ENCODE measurements at places on chromosomes 3 and 15.

GRCh38 chr3:39468108-39468436, 592 bp downstream of the MOBP start:
- DNase-seq: no peak

DNA sequence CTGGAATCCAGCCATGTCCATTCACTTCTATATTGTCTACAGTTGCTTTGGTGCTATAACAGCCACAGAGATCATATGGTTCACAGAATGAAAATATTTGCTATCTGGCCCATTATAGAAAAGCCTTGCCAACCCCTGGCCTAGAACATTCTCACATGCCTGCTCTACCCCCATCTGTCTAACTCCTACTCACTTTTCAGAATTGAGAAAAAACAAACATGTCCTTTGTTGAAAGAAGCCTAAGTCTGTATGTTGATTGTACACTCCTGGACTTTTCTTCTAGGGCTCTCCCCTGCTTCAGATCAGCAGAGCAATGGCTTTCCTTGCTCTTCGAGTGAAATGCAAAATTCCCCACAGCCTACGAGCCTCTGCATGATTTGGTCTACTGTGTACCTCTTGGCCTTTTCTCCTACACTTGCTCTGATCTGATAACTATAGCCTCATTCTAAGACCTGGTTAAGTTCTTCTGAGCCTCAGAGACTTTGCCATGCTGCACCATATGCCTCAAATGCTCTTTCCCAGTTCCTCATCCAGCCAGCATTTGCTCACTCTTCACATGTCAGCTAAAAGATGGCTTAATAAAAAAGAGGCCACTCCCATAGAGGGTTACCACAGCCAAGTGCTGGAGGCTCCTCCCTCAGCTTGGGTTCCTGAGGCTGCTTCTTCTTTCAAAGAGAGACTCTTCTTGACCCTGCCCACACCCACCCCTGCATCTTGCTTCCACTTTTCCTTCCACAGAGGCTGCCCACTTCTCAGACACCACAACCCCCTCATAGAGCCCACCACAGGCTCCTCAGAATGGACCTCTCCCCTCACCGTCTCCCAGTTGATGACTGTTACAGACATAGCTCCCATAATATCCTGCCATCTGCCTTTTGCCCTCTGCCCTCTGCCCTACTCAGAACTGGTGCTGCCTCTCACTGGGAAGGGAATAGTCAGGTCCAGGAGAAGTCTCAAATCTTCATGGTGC, 22.9 kb upstream of the DCLK3 start:
- no peak for DNase-seq

DNA sequence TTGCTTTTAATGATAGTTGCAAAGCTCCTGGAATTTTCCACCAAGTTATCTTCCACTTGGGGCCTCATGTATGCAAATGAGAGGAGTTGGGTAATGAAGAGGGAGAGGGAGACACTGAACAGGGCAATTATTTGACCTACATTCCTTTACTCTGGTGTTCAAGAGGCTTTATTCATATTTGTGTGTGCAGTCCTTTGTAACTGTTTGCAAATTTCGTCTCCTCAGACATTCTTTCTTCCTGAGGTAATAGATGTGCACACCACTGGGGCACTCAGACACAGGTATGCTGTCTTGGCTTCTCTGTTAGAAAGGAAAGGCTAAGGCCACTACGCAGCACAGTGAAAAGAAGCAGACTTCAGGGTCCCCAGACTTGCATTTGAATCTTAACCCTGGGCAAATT, 189.7 kb upstream of the IL12A start:
- DNase-seq: no peak

- DNase-seq: no peak
Measured at GRCh38 chr15:77546050-77546501, 86.6 kb downstream of the LINGO1 start.

GRCh38 chr3:84126160-84126559, 832.6 kb upstream of the CADM2 start:
- no peak for DNase-seq

- no peak for DNase-seq
Measured at GRCh38 chr3:49470714-49471420, 800 bp downstream of the DAG1 start.

- no peak for DNase-seq
Measured at GRCh38 chr3:71752831-71753700, 589 bp upstream of the GPR27 start.

GRCh38 chr15:35305031-35305550, 220.0 kb upstream of the NANOGP8 start:
- DNase-seq: no peak

DNA sequence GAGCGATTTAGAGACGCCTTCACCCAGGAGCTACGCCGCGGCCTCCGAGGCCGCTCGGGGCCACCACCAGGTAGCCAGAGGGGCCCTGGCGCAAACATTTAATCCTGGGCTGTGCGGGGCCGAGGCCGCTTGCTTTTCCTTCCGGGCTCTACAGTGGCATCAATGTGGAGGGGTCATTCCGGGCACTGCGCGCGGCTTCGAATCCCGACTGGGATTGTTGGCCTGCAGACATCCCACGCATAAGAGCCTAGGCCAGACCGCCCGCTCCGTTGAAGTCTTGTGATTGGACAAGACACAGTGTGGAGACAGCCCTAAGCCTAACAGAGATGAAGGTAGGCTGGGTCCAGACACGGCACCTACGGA, 568 bp upstream of the NCBP2 start:
- DNase-seq: peak; percentile 64

DNA sequence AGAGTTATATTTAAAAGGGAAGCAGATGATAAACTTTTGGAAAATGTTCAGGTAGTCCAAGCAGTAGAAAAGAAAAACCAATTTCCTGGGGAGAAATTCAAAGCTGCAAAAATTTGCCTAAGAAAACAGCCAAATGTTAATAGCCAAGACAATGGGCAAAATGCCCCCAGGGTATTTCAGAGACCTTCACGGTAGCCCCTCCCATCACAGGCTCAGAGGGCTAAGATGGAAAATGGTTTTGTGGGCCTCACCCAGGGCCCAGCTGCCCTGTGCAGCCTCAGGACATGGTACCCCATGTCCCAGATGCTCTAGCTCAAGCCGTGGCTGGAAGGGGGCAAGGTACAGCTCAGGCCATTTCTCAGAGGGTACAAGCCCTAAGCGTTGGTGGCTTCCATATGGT, 391.0 kb downstream of the ZIC4 start:
- no peak for DNase-seq

GRCh38 chr15:29680465-29681165, 141.7 kb downstream of the TJP1 start:
- peak; percentile 10 for DNase-seq

- DNase-seq: no peak
Measured at GRCh38 chr3:8658306-8659212, 14.0 kb upstream of the SSUH2 start.

DNA sequence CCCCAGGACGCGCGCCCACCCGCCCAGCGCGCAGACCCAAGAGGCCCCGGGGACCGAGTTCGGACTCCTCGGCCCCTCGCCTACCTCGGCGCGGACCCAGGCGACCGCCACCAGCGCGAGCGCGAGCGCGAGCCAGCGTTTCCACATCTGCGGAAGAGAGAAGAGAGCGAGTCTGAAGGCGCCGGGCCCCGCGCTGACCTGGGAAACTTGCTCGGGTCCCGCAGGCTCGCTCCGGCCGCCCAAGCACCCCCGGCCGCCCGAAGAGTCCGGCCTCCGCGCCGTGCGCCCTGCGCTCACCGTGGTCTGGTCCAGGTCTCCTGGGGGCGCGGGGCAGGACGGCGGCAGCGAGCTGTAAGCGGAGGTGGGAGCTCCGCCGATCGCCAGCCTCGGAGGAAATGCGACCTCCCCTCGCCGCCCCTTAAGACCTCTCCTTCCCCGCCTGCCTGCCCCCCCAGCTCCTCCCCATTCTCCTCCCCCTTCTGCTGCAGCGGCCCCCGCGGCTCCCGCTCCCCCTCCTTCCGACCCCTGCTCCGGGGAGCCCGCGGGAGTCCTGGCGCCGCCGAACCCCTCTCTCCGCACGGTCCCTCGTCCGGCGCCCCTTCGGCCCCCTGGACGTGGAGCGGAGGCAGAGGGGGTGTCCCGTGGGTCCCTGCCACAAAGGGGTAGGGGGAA, at the start of gene FSTL1:
TSS of gene FSTL1 (minus strand) at position 393 of the 672 bp plus-strand sequence. CDS start at position 147, 246 bp downstream.
- peak; percentile 59 for DNase-seq

DNA sequence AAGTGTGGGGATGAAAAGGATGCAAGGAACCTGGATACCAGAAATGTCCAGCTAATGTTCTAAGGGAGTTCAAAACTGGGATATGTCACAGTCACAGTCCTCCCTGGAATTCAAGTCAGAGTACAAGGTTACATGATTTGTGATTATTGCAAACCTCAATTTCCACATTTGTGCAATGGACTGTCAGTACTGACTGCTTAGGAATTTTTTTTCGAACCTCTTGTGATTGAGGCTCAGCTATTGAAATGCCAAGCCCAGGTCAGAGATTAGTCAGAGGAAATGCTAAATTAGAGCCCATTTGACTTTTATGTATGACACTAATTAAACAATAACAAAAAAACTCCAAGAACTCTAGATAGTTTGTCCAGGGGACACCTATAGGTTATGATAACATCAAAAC, 210.2 kb downstream of the THSD4 start:
- no peak for DNase-seq

GRCh38 chr15:85150130-85150480, 168.4 kb downstream of the PDE8A start:
- no peak for DNase-seq

- DNase-seq: no peak
Measured at GRCh38 chr3:195911041-195911945, 2.9 kb upstream of the TNK2 start.

- DNase-seq: no peak
Measured at GRCh38 chr3:108103886-108104797, 13.3 kb upstream of the CD47 start.

- DNase-seq: no peak
Measured at GRCh38 chr3:126678693-126679317, 23.9 kb upstream of the TXNRD3 start.

DNA sequence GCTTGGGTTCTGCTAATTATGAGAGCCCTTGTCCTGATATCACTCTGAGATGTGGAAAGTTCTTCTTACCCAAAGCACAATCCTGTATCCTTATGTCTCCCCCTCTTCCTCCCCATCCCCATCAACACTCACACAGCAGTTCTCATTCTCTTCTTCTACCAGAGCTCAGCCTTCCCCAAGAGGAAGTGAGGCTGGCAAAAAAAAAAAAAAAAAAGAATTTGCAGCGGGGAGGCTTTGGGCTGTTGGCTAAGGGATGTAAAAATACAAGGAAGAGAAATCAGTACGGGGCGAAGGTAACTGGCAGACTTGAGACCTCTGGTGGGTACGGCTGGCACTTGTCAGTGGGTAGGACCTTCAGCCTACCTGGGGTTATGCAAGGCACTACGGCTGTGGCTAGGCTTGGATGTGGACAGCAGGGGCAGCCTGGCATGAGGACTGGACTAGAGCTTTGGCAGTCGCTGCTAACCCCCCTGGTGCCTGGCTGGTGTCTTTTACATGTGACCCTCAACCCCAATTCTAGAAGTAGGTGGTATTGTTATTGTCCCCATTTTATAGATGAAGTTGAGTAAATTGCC, 5.4 kb downstream of the VIPR1 start:
- peak; percentile 51 for DNase-seq

GRCh38 chr15:91329914-91330313, 229.9 kb downstream of the SV2B start:
- DNase-seq: no peak

DNA sequence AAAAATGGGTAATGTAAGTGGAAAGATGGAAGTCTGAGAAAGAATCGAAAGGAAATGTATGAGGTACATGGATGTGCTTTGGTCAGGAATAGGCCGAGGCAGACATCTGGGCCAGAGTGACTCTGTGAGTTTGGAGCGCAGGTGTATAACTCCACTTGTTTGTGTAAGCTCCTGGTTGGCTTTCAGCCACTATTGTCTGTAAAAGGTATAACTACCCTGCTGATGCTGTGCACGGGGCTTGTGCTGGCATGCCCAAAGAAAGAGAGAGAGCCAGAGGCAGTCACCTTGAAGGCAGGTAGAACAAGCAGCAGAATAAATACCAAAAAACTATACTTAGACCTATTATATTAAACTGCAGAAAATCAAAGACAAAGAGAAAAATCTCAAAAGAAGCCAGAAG, 32.7 kb upstream of the CD96 start:
- DNase-seq: no peak

DNA sequence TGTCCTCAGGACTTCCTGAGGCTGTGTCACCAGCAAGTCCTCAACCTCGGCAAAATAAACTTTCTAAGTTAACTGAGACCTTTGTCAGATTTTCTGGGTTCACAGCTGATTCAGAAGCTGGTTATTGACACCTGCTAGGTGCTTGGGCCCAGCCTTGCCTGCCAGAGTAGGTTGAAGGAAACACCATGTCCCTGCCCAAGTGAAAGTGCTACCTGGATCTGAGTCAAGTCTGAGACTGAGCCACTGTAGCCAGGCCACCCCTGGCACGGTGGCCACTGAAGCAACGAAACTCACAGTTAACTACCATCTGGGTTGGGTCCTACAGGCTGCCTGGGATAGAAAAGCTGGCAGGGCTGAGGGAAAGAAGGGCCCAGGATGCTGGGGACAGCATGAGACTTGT, 8.2 kb downstream of the HYAL2 start:
- DNase-seq: no peak

GRCh38 chr15:33693166-33693800, 275.0 kb upstream of the CHRM5 start:
- DNase-seq: no peak

- DNase-seq: no peak
Measured at GRCh38 chr3:82508-82907, 114.1 kb upstream of the CHL1 start.

- DNase-seq: no peak
Measured at GRCh38 chr3:49131576-49131975, 1.3 kb downstream of the LAMB2 start.

DNA sequence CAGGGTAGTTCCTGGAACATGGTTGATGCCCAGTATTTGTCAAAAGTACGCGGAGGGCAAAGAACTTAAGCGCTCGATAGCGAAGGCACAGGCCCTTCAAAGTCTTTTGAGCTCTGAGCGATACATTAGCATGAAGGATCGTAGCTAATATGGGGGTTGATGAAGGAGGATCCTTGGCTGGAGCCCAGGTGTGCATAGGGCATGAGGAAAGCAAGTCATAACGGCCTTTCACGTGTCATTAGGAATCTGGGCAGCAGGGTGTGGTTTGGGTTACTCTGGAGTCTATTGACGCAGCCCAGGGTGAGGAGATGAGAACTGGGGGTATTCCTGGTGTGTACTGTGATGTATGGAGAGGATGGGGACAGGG, 31.7 kb downstream of the SPINK8 start:
- DNase-seq: peak; percentile 57

DNA sequence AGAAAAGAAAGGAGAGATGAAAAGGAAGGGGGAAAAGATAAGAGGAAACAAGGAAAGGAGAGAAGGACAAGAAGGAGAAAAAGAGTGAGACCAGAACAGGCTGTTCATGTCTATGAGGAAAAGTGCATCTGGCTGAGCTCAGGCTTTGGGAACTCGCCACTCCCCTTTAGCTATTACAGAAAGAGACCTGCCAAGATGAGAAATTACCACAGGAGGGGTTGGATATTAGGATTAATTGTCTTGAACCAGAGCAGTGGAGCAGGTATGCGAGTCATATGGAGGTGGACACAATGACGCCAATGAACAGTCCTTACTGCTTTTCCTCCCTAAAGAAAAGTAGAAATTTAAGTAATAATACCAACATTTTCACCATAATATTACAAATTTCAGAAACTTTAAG, 577.0 kb upstream of the ARRDC4 start:
- DNase-seq: no peak
